ENCODE measurements at places on chromosomes 12 and 14.

DNA sequence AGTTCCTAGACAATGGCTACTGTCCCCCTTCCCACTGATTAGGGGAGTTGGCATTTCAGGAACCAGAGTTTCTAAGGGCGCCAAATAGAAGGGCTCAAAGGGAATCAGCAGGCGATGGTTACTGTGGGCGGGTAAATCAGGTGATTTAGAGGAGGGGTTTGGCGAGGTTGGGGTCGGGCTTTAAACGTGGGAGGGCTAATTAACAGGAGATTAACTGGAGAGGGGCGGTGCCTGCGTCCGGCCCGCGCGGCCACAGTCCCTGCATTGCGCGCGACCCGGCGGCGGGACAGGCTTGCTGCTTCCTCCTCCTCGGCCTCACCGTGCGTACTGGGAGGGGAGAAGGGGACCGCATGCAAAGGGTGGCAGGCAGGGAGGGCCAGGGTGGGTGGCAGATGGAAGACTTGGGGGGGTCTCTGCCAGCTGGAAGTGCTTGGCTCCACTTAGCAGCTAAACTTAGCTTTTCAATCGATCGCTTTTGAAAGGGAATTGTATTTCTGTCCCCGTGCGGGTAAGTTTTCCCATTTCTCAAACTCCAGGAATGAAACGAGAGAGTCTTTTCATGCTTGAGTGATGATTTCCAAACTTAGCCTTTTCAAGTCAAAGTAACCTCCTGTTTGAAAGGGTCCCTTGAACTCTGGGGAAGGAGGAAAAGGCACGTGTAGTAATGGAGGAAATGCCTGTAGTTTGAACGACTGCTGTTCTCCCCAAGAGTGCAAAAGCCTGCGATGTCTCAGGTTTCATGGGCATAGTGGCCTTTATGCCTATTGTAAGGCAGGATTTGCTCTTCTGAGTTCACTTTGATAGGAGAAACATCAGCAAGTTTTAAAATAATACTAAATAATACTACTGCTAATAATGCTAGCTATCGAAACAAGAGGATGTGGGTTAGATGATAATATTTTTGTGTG lies at the start of gene MGST1:
Gene MGST1 (plus strand): TSS at position 255 of the 908 bp plus-strand sequence. CDS start 6,608 bp downstream, outside the sequence.
- DNase-seq: no peak

DNA sequence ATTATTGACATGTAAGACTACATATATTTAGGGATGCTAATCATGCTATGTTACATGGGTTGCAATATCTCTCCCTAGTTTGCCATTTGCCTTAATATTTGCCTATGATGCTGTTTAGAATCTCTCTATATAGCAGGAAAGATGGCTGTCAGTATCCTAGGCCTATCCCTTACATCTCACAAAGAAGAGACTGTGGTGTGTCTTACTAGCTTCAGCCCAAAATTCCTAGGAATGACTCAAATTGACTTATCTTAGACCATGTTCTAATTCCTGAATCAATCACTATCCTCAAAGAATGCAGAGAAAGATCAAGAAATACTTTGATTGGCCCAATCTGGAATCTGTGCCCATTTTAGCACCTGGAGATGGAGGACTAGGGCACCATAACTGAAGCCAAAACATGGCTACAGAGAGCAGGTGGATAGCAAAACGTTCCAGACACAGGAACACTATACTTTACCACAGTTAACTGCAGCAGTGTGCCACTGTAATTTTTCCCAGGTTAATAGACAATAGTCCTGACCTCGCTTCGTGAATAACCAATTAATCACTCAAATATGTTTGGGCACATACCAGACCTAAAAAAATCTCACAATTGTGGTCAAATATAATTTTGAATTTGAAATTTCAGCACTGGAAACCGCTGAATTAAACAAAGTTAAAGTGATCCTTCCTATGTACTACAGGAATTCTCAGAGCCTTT lies 32.7 kb upstream of the GLIPR1 start:
- DNase-seq: no peak

DNA sequence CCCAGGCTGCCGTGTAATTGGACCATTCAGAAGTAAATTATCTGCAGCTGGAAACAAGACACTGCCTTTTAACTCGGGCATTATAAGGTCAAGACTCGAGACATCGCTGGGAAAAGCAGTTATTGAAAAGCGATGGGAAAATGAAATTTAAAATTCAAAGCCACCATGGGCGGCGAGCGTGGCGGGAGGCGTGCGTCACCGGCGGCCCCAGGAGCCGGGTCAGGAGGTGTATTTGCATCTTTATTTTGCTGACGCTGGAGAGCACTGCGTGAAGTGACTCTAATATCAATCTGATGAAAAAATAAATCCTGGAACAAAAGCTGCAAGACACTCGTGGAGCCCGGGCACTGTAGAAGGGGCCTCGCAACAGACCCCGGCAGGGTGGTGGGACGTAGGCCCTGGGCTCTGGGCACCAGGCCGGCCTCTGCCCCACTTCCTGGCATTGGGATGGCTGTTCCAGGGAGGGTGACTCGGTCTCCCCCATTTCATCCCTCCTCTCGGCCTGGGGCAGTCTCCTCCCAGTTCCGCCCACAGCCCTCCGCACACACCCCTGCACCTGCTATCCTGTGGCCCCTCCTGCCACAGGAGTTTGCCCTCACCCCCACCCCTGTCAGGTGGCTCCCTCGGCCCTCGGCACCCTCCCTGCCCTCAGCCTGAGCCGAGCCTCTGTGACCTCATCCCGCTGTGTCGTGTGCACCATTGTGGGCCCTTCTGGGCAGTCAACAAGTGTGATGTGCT lies 196.2 kb downstream of the KIF26A start:
- DNase-seq: no peak

DNA sequence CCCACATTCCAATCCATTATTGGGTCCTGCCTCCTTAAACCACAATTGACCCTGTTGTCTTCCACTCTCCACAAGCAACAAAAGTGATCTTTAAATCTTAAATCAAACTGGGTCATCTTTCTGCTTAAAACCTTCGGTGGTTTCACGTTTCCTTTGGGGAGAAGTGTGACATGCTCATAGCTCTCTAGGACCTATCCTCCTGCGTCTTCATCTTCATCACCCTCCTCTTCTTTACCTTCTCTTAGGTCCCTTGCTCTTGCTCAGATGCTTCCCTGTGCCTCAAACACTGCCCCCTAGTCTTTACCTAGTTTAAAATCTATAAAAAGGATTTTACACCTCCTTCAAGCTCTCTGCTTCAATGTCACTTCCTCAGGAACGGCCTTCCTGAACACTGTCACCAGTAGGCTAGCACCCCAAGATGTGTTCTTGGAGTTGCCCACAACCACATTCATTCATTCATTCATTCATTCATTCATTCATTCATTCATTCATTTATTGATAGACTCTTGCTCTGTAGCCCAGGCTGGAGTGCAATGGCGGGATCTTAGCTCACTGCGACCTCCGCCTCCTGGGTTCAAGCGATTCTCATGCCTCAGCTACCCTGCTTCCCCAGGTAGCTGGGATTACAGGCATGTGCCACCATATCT lies 46.8 kb downstream of the GALNT4 start:
- DNase-seq: no peak

GRCh38 chr12:94265539-94265938 lies 117.2 kb downstream of the PLXNC1 start:
- no peak for DNase-seq

DNA sequence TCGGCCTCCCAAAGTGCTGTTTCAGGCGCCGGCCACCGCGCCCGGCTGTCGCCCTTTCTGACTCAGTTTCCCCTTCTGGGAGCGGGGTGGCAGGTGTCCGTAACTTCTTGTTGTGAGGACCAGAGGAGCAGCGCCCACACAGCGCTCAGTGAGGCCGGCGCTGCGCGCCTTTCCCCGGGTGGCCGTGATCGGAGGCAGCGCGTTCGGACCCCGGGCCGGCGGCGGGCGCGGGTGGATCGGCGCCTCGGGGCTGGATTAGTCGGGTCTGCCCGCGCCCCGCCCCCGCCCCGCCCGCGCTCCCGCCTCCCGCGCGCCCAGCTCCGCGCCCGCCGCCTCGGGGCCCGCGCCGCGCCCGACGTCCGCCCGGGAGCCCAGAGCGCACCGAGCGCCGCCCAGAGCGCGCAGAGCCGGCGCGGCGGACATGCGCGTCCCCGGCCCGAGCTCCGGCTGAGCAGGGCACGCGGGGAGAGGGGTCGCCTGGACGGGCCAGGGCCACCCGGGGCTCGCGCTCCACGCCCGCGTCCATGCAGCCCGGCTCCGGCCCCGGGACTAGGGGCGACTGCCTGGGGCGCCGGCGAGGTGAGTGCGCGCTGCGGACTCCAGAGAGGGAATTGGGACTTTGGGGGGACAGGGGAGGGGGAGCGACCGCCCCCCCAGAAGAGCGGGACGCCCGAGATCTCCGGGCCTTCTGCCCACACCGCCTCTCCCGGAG lies 50.6 kb downstream of the LRCOL1 start:
- DNase-seq: no peak

DNA sequence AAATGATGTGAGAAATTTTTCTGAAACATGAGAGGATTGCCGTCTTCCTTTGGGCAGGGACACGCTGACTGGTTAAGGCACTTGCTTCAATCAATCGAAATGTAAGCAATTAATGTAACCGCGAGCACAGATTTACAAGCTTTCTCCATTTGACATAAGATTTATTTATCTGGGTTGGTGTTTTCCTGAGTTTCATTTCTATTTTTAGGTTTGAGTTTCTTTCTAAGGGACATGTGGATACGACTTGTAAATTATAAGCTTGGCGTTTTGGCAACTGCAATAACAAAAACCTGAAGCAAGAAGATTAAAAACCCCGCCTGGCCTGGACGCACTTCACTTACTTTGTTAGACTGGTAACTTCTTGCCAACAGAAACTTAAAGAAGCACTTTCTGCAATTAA lies 20.3 kb upstream of the SINHCAF start:
- DNase-seq: no peak

GRCh38 chr12:45611061-45611460 lies 118.4 kb upstream of the ARID2 start:
- no peak for DNase-seq

- no peak for DNase-seq
Observed at GRCh38 chr14:34498684-34499412, 36.8 kb upstream of the SPTSSA start.

GRCh38 chr12:107340898-107341297 lies 247.5 kb upstream of the CRY1 start:
- DNase-seq: no peak

- no peak for DNase-seq
Observed at GRCh38 chr12:57623811-57624390, 9.1 kb downstream of the B4GALNT1 start.

DNA sequence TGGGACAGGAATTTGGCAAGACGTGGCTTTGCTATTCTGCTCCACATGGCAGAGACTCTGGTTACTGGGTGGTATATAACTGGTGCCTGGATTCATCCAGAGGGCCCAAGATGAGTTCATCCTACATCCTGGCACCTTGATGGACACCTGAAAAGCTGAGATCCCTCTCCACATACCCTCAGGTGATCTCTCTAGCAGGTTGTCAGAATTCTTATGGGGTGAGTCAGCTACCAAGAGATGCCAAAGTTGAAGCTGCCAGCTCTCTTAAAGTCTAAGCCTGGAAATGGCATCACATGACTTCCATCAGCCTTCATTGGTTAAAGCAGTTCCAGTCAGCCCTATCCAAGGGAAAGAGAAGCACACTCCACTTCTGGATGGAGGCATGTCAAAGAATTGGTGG lies 300.7 kb upstream of the SEL1L start:
- no peak for DNase-seq

DNA sequence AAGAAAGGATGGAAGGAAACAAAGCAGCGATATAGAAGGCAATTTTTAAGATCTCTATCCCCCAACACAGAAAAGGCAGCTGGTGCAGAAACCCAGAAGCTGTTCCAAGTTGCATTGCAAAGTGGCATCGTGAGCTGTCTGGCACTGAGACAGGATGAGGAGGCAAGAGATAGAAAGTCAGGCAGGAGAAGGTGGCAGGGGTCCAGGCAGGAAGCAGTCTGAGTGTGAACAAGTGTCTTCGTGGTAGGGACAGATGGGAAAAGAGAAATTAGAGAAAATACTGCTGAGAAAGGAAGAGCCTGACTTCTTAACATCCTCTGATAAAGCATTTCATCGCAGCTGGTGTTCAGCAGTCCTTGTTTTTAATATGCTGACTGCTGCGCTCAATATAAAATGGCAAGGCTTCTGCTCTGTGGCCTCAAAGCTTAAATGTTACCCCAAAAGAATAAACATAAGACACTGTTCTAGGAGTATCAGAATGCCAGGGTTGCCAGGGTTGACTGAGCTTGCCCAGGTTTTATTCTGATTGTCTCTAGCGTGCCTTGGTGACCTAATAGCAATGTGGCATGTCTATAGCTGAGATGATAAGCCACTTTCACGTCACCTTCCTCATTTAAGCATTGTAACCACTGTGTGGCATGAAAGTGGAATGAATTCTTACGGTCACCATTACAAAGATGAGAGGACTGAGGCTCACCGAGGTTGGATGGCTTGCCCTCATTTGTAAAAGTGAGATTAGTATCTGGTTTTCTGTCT lies 397.6 kb downstream of the NUAK1 start:
- no peak for DNase-seq

Data from GOT3 (cell line).